ENCODE measurements at places on chromosomes 2 and 18.

GRCh38 chr18:34196256-34196655 lies 28.5 kb downstream of the NOL4 start:
- no peak for DNase-seq

- no peak for DNase-seq
Observed at GRCh38 chr2:191209340-191209739, 35.9 kb upstream of the MYO1B start.

DNA sequence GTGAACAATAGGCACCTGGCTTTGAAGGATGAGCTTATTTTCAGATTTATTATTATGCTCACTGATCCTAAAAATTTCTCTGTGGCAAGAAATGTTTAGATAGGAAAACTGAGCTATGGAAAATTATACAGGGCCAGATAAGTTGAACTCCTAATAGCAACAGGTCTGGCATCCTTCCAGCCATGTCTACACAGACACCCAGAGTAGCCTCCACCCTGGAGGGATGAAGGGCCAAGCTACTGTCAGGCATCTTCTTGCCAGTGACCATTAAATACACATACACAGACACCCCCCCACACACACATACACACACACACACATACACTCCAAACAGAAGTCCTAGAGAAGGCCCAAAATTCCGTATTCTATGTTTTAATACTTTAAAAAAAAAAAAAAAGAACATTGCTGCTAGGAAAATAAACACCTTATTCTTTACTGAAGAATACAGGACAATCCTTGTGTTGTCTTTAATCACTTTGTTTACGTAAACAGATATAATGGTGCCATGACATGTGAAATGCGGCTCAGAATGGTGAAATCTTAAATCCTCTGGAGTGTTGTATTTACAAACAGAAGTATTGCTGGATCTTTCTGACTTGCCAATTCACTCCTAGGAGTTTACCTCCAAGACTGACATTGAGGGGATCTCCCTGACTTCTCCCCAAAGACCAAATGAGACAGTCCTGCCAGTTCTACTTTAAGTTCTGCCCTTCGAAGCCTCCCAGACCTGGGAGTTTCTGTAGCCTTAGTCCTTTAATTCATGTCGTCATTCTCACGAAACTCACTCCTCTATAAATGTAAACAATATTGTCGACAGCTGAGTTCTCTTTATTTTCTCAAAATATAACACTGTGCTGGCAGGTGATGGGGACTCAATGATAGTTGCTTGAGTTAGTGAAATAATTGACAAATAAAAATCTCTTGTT lies 163.1 kb downstream of the ANTXR1 start:
- DNase-seq, result no peak

DNA sequence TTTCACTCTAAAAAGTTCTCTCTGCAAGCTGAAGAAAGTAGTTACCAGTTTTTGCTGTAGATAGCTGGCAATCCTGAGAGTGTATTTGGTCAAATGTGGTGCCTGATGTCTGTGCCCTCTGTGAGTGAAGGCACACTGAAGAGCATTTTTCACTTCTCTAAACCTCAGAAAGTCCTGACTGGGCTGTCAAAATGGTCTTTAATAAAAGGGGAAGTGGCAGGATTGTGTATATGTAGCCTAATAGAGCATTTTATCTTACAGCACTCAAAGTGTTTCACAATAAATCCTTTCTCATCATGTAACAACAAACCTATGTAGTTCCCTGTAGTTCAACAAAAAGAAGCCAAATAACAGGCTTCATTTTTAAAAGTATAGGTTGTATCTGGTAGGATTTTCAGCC lies 1552.3 kb upstream of the SLC39A10 start:
- DNase-seq, result peak; percentile 6

DNA sequence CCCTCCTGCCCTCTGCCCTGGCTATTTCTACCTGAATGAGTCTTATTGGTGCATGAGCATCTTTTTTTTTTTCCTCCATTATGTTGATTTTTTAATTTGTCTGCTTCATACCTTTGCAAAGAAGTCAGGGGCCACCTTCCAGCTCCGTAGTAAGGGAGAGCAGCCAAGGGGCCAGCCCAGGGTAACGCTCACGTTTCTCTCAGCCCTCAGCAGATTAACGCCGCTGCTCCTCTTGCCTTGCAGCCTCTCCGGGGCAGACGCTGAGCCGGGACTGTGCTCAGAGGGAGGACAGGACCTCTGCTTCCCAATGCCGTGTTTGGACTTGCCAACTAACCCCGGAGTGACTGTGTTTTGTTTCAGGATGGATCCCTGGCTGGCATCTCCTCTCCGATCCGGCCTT lies 241.7 kb downstream of the ATAD2B start:
- DNase-seq, result no peak

GRCh38 chr2:2769481-2770431 lies 438.7 kb upstream of the MYT1L start:
- DNase-seq, result no peak

- DNase-seq, result no peak
Observed at GRCh38 chr2:226578373-226578772, 221.2 kb downstream of the IRS1 start.

DNA sequence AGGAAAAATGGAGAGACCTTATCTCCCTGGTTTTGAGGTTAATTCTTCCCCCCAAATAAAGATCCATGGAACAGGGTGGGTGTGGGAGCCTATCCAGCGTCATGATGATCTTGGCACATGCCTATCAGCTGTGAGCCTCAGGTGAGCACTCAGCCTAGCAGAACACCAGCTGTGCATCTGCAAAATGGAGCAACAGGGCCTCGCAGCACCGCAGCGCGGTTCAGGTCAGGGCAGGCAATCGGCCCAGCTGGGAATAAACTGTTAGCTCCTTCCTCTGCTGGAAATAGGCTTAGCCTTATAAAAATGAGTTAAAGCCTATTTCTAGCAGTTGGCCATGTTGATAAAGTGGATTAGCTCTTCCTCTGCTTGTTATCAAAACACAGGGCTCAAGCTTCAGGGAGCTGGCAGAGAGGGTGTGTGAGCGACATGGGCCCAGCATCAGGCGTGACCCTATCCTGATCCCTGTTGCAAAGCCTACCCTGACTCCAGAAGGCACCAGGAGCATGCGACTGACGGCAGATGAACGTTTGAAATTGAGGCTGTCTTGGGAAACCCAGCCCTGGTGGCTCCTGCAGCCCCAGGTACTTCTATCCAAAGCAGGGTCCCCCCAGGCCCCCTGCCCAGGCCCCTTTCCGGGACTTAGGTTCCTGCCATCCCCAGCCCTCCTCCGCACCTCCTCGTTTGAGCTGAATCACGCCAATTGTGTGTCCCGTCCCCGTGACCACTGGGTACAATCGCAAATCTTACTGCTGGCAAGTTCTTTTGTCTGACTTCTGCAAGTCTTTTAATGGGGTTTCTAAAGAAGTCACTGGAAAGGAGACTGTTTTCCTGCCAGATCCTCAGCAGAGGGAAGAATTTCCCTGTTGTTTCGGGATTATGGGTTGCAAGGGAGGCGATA lies 35.4 kb downstream of the ARHGEF4 start:
- no peak for DNase-seq

GRCh38 chr2:102484310-102485061 lies 11.5 kb downstream of the SLC9A4 start:
- DNase-seq, result no peak

- DNase-seq, result no peak
Observed at GRCh38 chr2:157856187-157856515, 20.0 kb downstream of the ACVR1 start.

- DNase-seq, result no peak
Observed at GRCh38 chr2:133579274-133579673, 11.0 kb upstream of the NCKAP5 start.
